ENCODE measurements at places on chromosomes 16 and 17.

GRCh38 chr17:83037084-83037873, 42.1 kb upstream of the METRNL start:
- DNase-seq = no peak

DNA sequence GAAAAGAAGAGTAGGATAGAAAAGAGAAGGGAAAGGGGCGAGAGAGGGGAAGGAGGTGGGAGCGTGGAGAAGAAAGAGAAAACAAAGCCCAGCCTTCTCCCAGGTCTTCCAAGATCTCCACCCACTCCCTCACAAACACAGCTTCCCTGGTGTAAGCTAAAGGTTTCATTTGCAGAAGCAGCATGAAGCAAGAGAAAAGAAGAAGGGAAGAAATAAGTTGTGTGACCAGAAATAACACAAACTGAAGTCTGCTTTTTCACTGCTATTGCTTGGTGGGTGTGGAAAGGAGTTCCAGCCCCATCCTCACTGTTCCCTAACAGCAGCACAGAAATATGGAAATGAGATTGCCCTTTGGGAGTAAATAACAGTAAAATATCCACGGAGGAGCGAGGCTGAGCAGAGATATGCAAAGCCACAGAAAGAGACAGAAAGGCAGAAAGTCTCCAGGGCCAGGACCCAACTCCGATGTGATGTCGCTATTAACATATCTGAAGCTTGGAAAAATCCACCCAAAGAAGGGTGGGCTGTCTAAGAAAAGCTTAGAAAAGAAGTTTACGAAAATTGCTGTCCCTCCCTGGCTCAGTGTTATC, 10.3 kb upstream of the GAS7 start:
- no peak for DNase-seq

DNA sequence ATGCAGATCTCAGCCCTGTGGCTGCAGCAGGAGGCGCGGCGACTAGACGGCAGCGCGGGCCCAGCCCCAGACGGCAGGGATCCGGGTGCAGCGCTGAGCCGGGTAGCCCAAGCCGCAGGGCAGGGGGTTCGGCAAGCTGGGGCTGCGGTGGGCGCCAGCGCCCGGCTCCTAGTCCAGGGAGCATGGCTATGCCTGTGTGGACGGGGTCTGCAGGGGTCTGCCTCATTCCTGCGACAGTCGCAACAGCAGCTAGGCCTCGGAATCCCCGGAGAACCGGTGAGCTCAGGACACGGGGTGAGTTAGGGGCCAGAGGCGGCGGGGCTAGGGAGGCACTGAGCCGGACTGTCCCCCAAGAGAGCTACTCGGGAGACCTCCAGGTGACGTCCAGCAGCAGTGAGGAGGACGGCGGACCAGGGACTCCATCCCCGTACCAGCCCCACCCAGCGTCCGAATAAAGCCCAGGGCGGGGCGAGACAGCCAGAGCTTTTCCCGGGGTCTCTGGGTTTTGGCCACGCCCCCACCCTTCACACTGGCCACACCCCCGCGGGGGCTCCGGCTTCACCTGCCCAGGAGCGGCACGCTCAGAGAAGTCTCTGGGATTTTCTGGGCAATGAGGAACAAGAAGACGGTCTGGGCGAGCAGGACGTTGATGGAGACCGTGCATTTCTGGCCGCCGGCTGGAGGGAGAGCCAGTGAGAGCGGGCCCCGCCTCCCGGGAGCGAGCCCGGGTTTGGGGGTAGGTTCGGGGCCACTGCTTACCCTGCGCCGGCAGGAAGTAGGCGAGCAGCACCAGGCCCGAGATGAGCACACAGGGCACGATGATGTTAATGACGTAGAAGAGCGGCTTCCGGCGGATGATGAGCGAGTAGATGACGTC, 1.1 kb downstream of the C17orf107 start:
- no peak for DNase-seq

DNA sequence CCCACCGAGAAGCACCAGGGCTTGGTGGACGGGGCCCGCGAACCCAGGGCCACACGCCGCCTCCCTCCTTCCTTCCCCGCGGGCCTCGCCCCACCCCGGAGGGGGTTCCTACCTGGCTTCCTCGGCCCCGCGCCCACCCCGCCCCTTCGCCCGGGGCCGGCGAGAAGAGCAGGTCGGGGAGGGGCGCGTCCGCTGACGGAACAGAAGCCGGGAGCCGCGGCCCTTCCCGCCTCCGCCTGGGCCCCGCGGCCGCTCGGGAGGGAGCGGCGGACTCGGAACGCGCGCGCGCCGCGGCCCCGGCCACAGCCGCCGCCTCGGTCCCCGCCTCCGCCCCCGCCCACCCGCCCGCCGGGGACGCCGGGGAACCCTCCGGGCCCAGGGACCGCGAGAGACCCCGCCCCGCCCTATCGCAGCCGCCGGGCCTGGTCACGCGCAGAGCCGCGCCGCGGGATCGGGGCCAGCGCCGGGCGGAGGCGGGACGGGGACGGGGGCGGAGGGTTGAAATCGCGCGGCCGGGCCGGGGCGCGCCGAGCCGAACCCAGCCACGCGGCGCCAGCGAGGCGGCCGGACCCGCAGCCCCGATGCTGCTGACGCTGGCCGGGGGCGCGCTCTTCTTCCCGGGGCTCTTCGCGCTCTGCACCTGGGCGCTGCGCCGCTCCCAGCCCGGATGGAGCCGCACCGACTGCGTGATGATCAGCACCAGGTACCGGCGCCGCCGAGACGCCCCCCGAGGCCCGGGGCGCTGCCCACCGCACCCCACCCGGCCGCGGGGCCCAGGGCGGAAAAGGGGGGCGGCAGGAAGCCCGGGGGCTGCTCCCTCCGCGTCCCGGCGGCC, at the start of gene TLCD3A:
Gene TLCD3A (plus strand): TSS at position 530 of the 835 bp plus-strand sequence. CDS start 52 bp downstream, at position 582.
- DNase-seq = no peak

DNA sequence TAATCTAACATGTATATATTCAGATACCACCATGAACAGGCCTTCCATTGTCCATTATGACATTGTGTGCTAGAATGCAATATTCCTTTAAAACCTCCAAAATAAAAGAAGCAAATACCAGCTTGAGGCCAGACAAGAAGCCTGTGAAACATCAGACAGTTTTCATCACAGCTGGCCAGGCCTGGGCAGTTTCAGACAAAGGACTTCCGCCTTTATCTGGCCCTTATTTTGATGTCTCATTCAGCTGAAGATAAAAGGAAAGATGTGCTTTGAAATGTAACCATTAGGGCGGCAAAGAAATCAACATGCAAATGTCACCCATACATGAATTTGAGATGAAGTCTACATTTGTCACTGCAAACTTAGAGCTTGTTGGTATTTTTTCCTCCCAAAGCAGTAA, 737.5 kb downstream of the KCNJ2 start:
- DNase-seq = no peak

GRCh38 chr16:72921620-72922019, 126.3 kb downstream of the ZFHX3 start:
- DNase-seq = no peak

DNA sequence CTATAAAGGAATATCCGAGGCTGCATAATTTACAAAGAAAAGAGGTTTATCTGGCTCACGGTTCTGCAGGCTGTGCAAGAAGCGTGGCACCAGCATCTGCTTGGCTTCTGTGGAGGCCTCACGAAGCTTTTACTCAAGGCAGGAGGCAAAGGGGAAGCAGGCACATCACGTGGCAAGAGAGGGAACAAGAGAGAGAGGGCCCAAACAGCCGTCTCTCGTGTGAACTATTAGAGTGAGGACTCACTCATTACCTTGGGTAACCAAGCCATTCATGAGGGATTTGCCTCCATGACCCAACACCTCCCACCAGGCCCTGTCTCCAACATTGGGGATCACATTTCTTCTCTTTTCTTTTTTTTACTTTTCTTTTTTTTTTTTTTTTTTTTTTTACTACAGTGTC, 7.5 kb upstream of the ALKBH5 start:
- no peak for DNase-seq

DNA sequence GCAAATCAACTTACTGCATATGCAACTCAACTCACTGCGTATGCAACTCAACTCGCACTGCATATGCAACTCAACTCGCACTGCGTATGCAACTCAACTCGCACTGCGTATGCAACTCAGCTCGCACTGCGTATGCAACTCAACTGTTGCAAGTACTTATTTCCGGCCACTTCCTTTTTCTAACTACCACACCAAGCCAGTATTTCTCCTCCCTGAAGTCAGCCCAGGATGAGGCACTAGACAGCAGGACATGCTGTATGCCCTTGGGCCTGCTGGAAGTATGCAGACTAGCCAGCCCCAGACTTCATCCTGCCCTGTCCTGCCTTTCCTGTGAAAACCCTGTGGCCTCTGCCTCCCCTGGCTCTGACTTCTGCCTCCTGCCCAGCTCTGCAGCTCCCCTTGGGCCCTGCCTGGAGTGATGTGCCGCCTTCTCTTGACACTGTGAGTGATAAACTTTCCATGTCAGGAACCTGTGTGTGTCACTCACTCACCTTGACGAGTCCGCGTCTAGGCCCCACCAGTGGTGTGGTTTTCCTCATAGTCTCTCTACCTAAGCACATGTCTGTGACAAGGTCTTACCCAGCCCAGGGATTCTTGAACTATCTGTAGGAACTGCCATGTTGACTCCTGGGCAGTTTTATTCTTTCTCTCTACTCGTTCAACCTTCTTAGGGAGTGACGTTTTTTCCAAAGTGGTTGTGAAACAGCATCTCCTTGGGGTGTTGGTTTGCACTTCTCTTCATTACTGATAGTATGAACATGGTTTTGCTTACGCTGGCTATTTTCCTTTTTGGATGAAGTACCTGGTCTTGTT, 16.4 kb downstream of the ZNF778 start:
- DNase-seq = no peak

GRCh38 chr17:15398291-15398690, 56.9 kb upstream of the TEKT3 start:
- no peak for DNase-seq

- no peak for DNase-seq
These were observed 529.0 kb upstream of the CDH5 start for GRCh38 chr16:65837464-65837863.

- DNase-seq = no peak
These were observed 234.4 kb downstream of the ZNF423 start for GRCh38 chr16:49621241-49622083.

DNA sequence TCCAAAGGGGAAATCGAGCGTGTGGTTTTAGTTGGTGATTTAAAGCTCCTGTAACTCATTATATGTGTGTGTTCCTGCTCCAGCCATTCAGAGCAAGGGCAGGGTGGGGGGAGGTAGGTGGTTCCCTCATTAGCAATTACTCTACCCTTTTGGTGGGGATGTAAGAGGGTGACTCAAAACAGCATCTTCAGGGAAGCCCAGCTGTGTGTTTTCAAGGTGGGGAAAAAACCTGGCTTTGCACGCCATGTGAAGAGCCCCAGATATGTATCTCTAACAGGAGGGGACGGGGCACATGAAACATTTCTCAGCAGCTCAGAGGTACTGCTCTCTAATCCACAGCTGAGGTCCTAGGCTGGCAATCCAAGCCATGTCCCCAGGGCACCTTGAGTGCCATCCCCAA, 241.3 kb upstream of the ZFHX3 start:
- no peak for DNase-seq
